ENCODE measurements at places on chromosomes 5 and 9.

DNA sequence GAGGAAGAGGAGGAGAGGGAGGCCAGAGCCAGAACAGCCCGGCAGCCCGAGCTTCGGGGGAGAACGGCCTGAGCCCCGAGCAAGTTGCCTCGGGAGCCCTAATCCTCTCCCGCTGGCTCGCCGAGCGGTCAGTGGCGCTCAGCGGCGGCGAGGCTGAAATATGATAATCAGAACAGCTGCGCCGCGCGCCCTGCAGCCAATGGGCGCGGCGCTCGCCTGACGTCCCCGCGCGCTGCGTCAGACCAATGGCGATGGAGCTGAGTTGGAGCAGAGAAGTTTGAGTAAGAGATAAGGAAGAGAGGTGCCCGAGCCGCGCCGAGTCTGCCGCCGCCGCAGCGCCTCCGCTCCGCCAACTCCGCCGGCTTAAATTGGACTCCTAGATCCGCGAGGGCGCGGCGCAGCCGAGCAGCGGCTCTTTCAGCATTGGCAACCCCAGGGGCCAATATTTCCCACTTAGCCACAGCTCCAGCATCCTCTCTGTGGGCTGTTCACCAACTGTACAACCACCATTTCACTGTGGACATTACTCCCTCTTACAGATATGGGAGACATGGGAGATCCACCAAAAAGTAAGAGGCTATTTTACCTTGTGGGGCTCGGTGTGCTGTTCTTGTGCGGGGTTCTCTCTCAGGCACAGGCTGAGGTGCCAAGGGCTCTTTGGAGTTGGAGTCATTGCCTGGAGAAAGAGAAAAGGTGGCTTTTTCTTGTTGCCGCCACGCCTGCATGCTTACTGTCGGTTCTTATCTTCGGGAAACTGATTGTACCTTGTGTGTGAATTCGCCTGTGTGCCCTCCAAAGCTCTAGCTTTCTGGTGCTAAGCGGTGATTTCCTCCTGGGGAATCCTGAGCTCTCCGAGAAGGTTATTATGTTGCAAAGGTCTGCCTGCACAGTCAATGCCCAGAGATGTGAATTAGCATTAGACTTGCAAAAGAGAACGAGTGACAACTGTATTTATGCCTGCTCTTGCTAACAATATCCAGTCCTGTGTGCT is at the start of gene ISL1:
ISL1 (plus strand) TSS at position 318 of the 991 bp plus-strand sequence; CDS start at position 542, 224 bp downstream.
- no peak for DNase-seq

GRCh38 chr5:5887833-5888232 is 465.4 kb downstream of the ICE1 start:
- DNase-seq = no peak

DNA sequence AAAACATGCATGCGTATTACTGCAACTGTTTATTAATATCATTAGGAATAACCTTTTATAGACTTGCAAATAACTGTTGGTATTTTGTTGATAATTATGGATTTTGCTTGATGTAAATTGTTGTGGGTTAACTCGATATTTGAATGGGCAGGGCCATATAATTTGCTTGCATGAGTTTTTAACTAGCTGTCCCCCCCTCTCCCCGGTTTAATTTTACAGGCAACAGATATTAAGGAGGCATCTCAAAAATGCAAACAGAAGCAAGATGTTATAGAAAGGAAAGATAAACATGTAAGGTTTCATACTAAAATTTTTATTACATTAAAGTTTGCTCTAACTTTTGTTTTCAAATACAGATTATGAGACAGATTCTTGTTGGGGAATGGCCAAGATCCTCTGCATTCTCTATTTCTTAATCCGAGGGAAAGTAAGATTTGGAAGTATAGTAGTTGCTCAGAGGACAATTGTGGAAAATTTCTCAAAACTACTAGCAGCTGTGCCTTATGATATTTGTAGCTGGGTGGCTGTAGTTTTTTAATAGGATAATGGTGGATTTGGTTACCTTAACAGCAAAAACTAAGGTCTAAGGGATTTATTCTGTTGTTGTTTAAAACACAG is 27.3 kb downstream of the SMC5 start:
- DNase-seq = no peak

DNA sequence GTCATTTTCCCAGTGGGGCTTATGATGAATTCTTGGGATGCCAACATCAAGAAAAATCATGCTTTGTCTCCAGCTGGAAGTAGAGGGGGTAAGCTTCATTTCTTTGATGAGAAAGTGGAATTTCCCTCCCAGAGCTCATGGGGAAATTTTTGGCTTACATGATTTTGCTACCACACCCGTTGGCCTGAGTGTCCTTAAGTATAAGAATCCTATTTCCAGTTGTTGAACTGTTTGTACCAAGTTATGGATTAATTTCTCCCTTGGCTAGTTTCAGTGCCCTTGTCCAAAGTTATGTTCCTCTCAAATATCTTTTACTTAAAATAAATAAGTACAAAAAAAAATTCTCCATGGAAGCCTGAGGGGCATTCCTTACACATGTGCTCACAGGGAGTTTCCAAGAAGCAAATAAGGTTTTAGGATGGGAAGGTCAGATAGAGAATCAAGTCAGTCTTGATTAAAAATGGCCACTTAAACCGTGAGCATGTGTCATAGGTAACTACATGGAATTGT is 82.3 kb downstream of the PTCD2 start:
- no peak for DNase-seq

DNA sequence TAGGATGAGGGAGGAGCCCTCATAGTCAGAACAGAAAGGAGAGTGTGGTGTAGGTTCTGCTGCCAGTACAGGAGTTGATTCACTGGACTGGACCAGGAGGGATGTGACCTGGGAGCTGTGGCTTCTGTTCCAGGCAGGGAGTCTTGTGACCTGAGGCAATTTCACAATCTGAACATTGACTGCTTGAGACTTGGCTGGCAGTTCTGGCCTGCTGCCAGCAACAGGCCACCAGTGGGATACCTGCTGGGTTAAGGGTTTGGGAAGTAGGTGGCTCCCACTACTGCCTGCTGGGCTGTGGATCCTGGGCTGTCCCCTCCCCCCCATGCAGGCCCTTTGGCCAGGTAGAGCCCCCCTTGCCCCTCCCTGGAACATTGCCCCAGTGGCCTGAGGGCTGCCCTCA is 268.6 kb upstream of the ARRDC3 start:
- DNase-seq = no peak

GRCh38 chr5:134963098-134963497 is 4.6 kb upstream of the CATSPER3 start:
- DNase-seq = no peak

DNA sequence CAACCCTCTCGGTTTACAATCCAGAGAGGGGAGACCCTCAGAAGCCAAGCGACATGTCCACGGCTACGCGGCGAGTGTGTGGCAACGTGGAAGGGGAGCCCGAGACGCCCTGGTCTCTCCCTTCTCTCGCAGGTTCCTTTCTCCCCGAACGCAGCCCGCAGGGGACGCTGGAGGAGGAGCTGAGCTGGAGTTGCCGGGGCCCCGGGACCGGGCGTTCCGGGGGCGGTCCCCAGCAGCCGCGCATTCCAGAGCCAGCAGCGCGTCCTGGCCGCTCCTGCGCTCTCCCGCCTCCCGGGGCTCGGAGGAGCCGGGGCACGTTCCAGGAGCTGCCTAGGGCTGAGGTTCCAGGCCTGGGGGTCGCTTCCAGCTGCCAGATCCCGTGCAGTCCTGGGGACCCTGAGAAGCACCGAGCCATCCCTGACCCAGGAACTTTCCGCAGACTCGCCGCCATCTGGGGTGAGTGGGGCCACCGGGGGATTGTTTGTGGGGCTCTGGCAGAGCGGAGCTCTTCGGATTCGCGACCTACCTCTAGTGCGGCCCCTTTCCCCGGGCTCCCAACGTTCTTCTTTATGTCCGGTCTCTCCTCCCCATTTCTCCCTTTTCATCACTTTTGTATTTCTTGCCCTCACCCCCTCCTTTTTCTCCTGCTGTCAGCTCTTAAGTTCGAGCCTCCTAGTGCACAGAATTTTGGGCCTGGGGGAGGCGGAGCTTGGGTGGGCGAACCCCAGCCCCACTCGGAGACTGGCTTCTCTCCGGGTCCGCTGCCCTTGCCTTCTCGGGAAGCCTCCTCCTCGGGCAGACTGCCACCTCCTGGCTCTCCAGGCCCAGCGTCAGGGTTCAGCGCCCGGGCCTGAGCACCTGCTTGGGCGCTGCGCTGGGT is at the start of gene SMIM3:
SMIM3 (plus strand) TSS at position 241 of the 880 bp plus-strand sequence. CDS start 16,684 bp downstream, outside the sequence.
- DNase-seq = peak; percentile 46

DNA sequence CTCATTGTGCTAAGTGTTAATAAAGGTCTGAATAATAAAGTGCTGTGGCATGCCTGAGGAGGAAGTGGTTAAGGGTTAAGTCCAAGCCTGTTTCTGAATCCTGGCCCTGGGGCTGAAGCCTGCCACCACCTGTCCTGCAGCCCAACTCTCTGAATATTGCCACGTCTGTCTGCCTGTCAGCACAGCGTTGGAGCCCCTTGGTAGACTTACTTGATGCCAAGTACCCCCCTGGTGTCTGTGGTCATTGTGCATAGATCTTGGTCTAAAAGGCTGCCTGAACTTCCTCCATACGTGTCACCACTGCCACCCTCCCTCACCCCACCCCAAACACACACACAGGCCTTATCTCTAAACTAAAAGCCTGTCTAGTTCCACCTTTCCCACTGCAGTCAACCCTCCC is 35.4 kb upstream of the SLC2A8 start:
- no peak for DNase-seq

DNA sequence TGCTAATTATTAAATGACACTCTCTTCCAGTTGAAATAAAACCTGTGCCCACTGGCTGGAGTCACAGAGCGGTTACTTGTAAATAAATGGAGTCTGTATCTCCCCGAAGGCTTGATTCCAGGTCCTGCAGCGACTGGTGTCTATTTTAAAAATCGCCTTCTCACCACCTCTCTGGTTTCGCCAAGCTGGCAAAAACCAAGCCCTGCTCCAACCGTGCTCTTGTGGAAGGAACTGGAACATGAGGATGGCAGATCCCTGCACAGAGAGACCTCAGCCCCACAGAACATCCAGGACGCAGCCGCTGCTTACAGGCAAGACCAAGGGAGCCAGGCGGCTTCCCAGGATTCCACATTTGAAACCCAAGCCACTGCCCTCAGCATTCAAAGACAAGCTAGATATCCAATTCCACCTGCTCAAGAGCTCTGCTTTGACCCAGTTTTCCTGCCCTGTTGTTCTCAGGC is 15.0 kb downstream of the SEMA4D start:
- DNase-seq = no peak

DNA sequence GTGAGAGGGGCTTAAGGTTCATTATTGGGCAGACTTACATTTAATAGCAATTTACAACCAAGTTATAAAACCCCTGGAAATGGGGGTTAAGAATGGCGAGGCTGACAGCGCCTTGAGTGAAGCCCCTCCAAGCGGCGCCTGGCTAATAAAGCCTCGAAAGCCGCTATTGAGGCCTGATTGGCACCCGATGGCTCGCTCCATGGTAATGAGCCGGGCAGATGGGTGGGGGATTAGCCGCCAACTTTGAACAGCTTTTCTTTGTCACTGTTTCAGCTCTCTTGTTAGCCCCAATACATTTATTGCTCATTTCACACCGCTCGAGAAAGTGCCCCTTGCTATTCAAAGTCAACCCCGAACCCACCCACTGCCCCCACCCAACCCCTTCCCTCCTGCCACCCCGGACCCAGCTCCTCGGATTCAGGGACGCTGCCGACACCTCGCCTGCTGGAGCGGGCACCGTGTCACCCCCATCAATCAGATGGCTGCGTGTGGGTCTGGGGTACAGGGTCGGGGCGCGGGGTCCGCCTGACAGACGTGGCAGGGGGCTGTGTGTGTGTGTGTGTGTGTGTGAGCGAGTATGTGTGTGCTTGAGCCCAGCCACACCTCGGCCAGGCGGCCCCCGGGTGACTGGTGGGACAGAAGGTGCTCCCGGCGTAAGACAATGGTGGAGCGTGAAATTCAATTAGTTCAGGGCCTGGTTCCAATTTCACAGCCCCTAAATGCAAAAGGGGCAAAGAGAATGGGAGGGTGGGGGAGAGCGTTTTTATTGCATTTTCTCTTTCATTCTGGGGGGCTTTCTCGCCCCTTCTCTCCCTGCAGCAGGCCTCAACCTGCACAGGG is 34.2 kb downstream of the ASS1 start:
- DNase-seq = no peak

DNA sequence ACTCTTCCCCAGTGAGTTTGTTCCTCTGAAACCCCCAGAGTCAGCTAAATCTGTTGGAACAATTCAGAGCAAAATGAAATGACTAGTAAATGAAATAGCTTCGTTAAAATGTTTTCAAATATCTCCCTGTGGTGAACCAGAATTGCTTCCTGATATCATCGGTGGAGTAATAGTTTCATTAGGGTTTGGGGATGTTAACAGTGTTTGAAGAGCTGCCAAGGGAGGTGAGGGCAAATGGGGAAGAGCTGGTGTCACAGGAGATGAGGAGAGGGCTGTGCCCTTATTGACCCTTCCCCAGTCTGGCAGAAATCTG is 4.3 kb upstream of the C7 start:
- DNase-seq = no peak

GRCh38 chr5:23204111-23204510 is 303.3 kb upstream of the PRDM9 start:
- DNase-seq = no peak

GRCh38 chr5:150700246-150700593 is 642 bp downstream of the RBM22 start:
- no peak for DNase-seq

DNA sequence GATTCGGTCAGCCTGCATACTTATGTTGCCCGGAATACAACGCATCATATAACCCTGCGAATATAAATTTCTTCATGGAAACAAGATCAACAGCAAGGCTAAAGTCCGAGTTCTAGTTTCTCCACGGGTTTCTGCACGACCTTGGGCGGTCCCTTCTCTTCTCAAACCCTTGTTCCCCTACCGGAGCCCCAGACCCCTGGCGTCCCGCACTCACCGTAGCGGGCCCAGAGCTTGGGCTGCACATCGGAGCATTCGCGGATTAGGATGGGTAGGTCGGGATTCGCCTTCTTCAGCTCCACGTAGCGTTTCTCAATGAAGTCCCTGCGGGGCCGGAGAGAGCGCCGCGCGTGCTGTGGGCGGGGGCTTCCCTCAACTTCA is 399 bp downstream of the NDUFA2 start:
- DNase-seq = no peak

GRCh38 chr5:98934546-98934945 is 5.7 kb upstream of the CHD1 start:
- no peak for DNase-seq

DNA sequence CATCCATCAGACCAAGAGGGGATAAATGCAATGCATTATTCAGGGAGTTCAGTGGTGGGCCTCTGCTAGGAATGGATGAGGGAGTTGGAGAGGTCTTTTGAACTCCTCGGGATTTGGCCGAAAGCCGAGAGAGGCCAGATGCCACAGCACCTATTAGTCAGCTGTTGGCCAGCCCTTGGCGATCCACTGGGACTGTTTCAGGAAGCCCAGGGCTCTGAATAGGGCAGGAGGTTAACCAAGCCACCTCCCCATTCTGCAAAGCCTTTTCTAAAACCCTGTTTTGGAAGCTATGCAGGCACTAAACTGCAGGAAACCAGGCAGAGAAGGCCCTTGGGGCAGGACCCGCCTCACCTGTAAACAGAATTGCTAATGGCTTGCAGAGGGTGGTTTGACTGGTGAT is 37.8 kb downstream of the ASTN2 start:
- DNase-seq = no peak
